ENCODE measurements at places on chromosomes 3 and 15. TPM values are rescaled to one million over a fixed set of nuclear protein-coding genes. Genes with fewer than 3 reads are reported as not detected.

- H3K27ac ChIP-seq, result no peak overlapping the region
- no peaks in the 10 kb centered on the region for H3K4me1 ChIP-seq
- DNase-seq, result no peak
- no peaks in the 10 kb centered on the region for H3K36me3 ChIP-seq
Measured at GRCh38 chr3:159186581-159186980, 384.7 kb downstream of the MFSD1 start.

GRCh38 chr3:53941950-53942349 lies 50.3 kb upstream of the SELENOK start:
- peaks cover 11% of the 10 kb centered on the region for H3K27me3 ChIP-seq
- no peak overlapping the region for H3K4me3 ChIP-seq
- DNase-seq, result no peak
- H3K4me1 ChIP-seq, result no peaks in the 10 kb centered on the region
- no peak overlapping the region for H3K27ac ChIP-seq
- no peaks in the 10 kb centered on the region for H3K36me3 ChIP-seq

DNA sequence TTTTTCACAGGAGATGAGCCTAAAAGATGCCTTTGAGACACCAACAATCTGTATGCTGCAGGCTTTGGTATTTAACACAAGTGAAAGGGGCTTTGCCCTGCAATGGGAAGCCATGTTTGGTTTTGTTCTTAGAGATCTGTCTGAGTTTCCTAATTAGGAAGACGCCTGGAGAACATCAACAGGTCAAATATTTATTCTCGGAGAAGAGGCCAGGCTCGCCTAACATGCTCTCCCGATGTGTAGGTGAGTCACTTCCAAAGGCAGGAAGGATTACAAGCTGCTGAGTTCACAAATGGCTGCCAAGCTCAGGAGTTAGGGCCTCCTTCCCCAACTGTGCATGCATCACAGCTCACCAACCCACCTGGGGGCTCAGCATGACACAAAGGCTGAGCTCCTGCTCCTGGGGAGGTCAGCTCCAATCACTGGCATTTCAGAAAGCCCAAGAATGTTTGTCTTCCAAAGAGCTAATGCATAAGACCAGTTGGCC lies 119.5 kb upstream of the PRICKLE2 start:
- H3K36me3 ChIP-seq, result no peaks in the 10 kb centered on the region
- H3K27ac ChIP-seq, result no peak overlapping the region
- DNase-seq, result no peak
- H3K27me3 ChIP-seq, result peaks cover 16% of the 10 kb centered on the region

GRCh38 chr3:151318991-151319390 lies 2.4 kb upstream of the GPR87 start:
- H3K36me3 ChIP-seq, result peaks cover 2% of the 10 kb centered on the region
- H3K27ac ChIP-seq, result no peak overlapping the region
- no peak overlapping the region for H3K4me3 ChIP-seq
- H3K27me3 ChIP-seq, result peaks cover 6% of the 10 kb centered on the region
- DNase-seq, result no peak

DNA sequence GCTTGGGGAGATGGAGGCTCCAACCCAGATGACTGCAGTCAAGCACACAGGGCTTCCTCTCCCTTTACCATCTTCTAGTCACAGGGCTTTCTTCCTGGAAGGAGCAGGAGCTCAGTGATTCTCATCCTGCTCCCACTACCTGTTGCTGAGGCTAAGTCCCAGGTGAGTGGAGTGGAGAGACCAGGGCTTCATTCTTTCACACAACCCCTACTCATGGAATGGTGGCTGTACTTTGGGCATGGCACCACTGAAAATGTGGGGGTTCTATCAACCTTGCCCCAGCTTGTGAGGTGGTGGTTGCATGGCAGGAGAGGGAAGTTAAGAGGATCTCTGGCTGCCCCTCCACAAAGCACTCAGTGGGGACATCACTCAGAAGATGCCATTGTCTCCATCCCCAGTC lies 36.8 kb upstream of the RAD18 start:
- peaks cover 7% of the 10 kb centered on the region for H3K27me3 ChIP-seq
- DNase-seq, result no peak
- no peak overlapping the region for H3K27ac ChIP-seq

DNA sequence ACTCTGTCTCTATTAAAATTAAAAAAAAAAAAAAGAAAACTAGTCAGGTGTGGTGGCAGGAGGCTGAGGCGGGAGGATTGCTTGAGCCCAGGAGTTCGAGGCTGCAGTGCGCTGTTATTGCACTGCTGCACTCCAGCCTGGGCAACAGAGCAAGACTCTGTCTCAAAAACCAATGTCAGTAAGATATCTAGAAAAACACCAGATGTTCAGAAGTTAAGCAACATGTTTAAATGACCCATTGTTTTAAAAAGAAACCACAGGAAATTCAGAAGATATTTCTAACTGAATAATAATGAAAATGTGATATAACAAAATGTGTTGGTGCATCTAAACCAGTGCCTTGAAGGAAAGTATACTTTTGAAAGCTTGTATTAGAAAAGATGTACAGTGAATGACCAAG lies 203.4 kb upstream of the CGNL1 start:
- H3K36me3 ChIP-seq, result peaks cover 12% of the 10 kb centered on the region
- no peak overlapping the region for H3K27ac ChIP-seq
- DNase-seq, result no peak
- peaks cover 2% of the 10 kb centered on the region for H3K4me1 ChIP-seq
- H3K27me3 ChIP-seq, result no peaks in the 10 kb centered on the region

DNA sequence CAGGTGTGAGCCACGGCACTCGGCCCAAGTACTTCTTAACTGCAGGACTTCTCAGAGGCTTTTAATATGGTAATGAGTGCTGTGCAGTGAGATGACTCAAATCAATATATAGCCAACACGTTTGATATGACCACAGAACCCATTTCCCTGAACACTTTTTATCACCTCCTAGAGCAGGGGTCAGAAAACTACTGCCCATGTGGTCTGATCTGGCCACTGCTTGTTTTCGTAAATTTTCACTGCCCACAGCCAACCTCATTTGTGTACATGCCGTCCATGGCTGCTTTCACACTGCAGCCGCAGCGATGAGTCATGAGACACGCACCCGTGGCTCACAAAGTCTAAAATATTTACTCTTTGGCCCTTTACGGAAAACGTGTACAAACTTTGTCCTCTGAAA lies 179.2 kb downstream of the RORA start:
- DNase-seq, result no peak
- H3K4me1 ChIP-seq, result no peaks in the 10 kb centered on the region
- peaks cover 4% of the 10 kb centered on the region for H3K27me3 ChIP-seq
- no peak overlapping the region for H3K27ac ChIP-seq

- H3K27me3 ChIP-seq, result no peaks in the 10 kb centered on the region
- H3K27ac ChIP-seq, result no peak overlapping the region
- no peak overlapping the region for H3K4me3 ChIP-seq
Measured at GRCh38 chr3:58135712-58136543, 74.8 kb downstream of the DNASE1L3 start.

DNA sequence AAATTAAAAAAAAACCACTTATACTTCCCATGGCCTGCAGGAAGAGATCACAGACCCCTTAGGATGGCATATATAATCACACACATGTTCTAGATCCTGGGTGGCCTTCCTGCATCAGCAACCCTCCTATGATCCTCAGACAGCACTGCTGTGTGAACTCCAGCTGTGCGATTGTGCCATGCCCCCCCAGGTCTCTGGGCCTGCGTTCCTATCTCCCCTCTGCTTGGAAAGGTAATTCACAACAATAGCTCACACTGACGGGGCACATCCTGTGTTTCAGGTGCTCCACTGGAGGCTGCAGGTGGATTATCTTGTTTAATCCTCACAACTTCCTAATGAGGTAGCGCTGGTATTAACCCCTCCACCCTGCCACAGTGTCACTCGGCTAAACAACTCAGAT lies 71.2 kb upstream of the GLCE start:
- no peak overlapping the region for H3K4me3 ChIP-seq
- no peaks in the 10 kb centered on the region for H3K36me3 ChIP-seq
- peaks cover 34% of the 10 kb centered on the region for H3K27me3 ChIP-seq

DNA sequence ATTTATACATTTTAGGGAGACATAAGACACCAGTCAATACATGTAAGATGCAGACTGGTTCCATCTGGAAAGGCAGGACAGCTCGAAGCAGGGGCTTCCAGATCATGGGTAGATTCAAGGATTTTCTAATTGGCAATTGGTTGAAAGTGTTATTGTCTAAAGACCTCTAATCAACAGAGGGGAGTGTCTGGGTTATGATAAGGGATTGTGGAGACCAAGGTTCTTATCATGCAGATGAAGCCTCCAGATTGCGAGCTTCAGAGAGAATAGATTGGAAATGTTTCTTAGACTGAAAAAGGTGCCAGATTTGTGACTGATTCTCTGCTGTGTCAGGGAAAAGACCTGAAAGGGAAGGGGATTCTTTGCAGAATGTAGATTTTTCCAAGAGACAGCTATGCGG lies 15.1 kb downstream of the TM2D3 start:
- H3K36me3 ChIP-seq, result peaks cover 18% of the 10 kb centered on the region
- H3K27ac ChIP-seq, result no peak overlapping the region
- DNase-seq, result peak; percentile 43
- H3K4me1 ChIP-seq, result peaks cover 8% of the 10 kb centered on the region
- no peaks in the 10 kb centered on the region for H3K27me3 ChIP-seq

The ADPRH gene
- 4.2 TPM for total RNA-seq

The GOLGA8A gene
- total RNA-seq, result 244 TPM

The RNU5B-1 gene
- total RNA-seq, result not detected

Data from activated CD4-positive, alpha-beta T cell treated with anti-CD3 and anti-CD28 coated beads, Interleukin-2, amount 10 ng/mL, durations not matched to agents 24 days and 14 days (primary cell).